ENCODE measurements at places on chromosomes 7 and 10.

DNA sequence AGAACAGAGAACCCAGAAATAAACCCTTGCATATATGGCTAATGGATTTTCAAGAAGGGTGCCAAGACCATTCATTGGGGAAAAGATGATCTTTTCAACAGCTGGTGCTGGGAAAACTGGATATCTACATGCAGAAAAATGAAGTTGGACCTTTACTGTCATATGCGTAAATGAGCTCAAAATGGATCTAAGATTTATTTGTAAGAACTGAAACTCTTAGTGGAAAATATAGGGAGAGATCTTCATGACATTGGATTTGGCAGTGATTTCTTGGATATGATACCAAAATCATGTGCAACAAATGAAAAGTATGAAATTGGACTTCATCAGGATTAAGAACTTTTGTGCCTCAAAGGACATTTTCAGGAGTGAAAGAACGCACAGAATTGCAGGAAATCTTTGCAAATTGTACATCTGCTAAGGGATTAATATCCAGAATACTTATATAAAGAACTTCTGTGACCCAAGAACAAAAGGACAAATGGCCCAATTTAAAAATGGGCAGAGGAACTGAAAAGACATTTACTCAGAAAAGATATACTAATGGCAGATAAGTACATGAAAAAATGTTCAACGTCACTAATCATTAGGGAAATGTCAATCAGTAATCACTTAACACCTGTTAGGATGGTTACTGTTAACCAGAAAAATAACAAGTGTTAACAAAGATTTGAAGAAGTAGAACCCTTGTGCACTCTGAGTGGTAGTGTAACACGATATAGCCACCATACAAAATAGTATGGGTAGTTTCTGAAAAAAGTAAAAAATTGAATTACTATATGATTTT, 6.1 kb downstream of the DBF4 start:
- DNase-seq = no peak

- DNase-seq = no peak
These were observed 619.8 kb upstream of the CELF2 start for GRCh38 chr10:10397906-10398305.

- no peak for DNase-seq
These were observed 267.7 kb upstream of the NFE2L3 start for GRCh38 chr7:25884265-25884828.

- peak; percentile 35 for DNase-seq
These were observed 82.4 kb downstream of the SRPK2 start for GRCh38 chr7:105306298-105306748.

All from NCI-H1092 treated with DMSO at 0.1 percent for 48 hours (cell line).